ENCODE measurements at places on chromosomes 1 and 21. TPM values are rescaled to one million over a fixed set of nuclear protein-coding genes. Genes with fewer than 3 reads are reported as not detected.

The ZNF648 gene
- not detected for total RNA-seq

The RXFP4 gene
- total RNA-seq, result not detected

The TINAGL1 gene
- not detected for total RNA-seq

The SLC35F3 gene
- 18.2 TPM for total RNA-seq

The SLC30A1 gene
- total RNA-seq, result 9.7 TPM

The TMEM82 gene
- total RNA-seq, result not detected

The LCE2B gene
- total RNA-seq, result not detected

The RHOU gene
- 8.0 TPM for total RNA-seq

Measured in activated naive CD4-positive, alpha-beta T cell treated with anti-CD3 and anti-CD28 coated beads, Interleukin-2, amount 10 ng/mL, durations not matched to agents 5 hours and 36 hours (primary cell).